Thyroid gland (tissue), 4 donors: ENCODE measurements at places on chromosomes 3 and 15. TPM values are rescaled to one million over a fixed set of nuclear protein-coding genes. Genes with fewer than 3 reads are reported as not detected.

PRSS50 gene
- 2.5 TPM for total RNA-seq

CLEC3B gene
- total RNA-seq: 30.9 TPM

TRIM59 gene
- 5.6 TPM for total RNA-seq

IL17RE gene
- total RNA-seq: 6.6 TPM

DNA sequence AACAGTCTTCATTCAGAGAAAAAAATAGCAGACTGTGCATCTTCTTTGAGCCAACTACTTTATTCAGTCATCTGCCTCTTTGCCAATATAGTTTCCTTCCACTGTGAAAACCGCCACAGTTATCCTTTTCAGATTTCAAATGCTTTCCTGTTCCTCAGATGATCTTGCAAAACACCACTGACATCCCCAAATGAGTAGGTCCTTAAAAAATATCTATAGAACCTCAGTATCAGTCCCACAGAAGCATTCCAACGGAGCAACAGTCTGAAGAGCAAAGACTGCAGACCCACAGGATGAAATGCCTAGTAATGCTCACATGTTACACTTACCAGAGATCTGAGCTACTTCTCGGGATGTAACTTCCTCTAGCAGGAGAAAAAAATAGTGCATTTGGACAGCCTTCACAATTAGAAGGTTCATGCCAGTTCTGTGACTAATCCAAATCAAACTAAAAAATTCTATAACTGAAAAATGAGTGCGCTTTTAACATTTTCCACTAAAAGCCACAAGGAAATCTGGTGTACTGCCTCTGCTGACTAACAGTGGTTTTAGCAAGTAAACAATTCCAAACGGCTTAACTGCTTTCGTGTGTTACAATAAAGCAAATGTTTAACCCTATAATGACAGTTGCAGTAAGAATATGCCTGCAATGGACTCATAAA, at the start of gene ANKRD28:
TSS of gene ANKRD28 (minus strand) at position 338 of the 662 bp plus-strand sequence. CDS start 1,458 bp downstream, outside the sequence.
- H3K4me1 ChIP-seq: peaks cover 46% of the 10 kb centered on the region
- DNase-seq: no peak
- H3K36me3 ChIP-seq: no peaks in the 10 kb centered on the region

DNA sequence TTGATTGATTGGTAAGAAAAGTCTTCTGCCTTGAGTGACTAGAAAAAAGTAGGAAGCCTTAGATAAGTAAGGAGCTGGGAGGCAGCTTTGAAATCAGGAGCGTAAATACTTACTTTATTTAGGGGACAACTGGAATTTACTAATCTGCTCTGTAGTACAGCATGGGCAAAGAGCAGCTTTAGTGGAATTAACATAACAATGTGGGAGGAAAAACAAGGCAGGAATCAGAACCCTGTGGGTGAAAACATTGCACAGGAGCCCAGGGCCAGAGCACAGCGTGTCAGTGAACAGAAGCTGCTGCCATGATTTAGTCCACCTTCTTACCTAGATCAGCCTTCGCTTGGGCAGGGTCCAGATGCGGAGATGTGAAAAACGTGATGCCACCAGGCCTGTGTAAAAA, 14.6 kb downstream of the FMN1 start:
- H3K4me1 ChIP-seq: no peaks in the 10 kb centered on the region
- H3K27me3 ChIP-seq: no peaks in the 10 kb centered on the region
- H3K36me3 ChIP-seq: no peaks in the 10 kb centered on the region
- no peak for DNase-seq

GRCh38 chr15:78321041-78321570, 19.0 kb upstream of the CRABP1 start:
- no peak overlapping the region for H3K27ac ChIP-seq
- H3K27me3 ChIP-seq: no peaks in the 10 kb centered on the region
- DNase-seq: no peak
- H3K4me3 ChIP-seq: no peak overlapping the region
- H3K36me3 ChIP-seq: no peaks in the 10 kb centered on the region

DNA sequence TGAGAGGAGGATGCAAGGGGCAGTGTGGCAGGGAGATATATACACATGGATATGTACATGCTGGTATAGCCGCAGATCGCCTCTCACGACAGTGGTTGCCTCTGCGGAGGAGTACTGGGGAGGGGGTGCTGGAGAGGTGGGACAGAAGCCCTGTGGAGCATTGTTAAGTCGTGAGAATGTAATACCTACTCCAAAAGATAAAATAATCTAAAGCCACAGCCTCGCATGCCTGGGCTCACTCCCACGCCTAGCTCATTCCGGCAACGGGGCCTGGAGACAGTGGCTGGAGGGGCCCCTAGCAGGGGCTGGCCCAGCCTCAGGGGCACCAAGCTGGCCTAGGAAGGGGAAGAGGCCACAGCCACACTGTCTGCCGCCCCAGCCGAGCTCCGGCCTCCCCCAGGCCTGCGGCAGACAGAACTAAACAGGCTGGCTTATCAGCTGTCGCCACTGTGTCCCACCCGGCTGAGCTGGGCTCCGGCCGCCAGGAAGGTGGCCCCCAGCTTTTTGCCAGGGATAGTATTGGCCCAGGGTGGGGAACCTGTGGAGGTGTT, 65.1 kb upstream of the LCTL start:
- H3K27me3 ChIP-seq: no peaks in the 10 kb centered on the region
- no peak for DNase-seq
- peaks cover 6% of the 10 kb centered on the region for H3K4me1 ChIP-seq
- H3K27ac ChIP-seq: no peak overlapping the region
- no peaks in the 10 kb centered on the region for H3K36me3 ChIP-seq

DNA sequence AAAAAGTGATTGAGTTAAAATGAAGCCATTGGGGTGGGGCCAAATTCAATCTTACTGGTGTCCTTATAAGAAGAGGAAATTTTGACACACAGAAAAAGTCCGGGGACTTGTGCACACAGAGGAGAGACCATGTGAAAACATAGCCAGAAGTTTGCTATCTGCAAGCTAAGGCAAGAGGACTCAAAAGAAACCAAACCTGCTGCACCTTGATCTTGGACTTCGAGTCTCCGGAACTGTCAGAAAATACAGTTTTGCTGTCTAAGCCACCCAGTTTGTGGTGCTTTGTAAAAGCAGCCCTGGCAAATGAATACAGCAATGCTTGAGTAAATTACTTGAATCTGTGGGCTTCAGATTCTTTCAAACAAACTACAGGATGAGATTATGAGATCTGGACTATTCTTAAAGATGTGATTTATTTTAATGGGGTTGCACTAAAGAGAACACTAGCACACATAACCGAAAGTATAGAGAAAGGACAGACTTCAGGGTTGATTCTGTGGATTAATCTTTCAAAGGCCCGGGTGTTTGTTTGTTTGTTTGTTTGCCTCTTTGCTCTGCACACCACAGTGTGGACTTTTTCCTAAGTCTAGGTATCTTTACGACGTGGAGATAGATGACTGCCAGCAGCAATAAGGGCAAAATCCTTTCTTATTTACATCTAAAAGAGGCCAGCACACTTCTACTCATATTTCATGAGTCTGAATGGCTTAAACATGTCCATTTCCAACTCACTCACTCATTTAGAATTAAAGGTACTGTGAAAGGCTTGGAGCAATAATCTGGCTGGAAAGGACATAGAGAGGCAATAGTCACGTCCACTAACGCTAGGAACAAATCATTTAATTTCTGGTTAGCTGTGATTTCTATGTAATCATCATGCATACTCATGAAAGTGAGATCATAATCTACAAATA, 53.9 kb upstream of the SSR3 start:
- no peak for DNase-seq
- no peak overlapping the region for H3K27ac ChIP-seq
- H3K36me3 ChIP-seq: no peaks in the 10 kb centered on the region
- H3K4me3 ChIP-seq: no peak overlapping the region

- no peak overlapping the region for H3K4me3 ChIP-seq
- H3K36me3 ChIP-seq: no peaks in the 10 kb centered on the region
- H3K27ac ChIP-seq: peak overlapping the region; percentile 73
- DNase-seq: no peak
Measured at GRCh38 chr3:114452256-114452655, 158.4 kb downstream of the TIGIT start.

DNA sequence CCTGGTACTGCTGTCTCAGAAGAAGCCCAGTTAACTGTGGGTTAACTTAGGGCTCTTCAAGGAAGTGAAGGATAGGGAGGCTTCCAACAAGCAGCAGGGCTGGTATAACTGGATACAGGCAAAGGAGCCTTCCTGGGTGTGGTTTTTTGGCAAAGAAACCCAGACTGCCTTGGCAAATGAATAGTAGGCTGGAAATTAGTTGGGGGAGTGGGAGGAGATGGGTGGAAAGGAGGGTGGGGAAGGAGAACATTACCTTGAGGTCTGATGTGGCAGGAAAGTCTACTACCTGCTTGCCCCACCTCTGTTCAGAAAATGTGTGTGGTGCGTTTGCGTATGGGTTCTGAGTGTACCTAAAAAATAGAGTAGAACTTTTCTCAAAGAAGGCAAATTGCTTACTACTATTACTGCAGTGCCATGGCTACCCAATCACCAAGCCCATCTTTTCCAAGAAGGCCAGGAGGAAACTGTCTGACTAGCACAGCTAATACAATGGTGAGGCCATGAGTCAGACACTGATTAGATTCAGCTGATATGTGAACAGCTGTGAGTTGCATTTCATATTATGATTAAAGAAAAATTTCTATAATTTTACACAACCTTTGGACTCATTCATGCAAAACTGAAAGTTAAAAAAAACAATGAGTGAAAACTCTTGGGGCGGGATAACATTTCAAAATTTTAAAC, 55.2 kb downstream of the SPTSSB start:
- no peaks in the 10 kb centered on the region for H3K4me1 ChIP-seq
- H3K36me3 ChIP-seq: no peaks in the 10 kb centered on the region
- H3K27me3 ChIP-seq: no peaks in the 10 kb centered on the region
- no peak overlapping the region for H3K4me3 ChIP-seq
- no peak for DNase-seq
- no peak overlapping the region for H3K27ac ChIP-seq

GRCh38 chr3:163391407-163392181, 1686.7 kb downstream of the SI start:
- H3K27ac ChIP-seq: no peak overlapping the region
- no peaks in the 10 kb centered on the region for H3K4me1 ChIP-seq
- H3K27me3 ChIP-seq: no peaks in the 10 kb centered on the region

GRCh38 chr3:143757691-143758090, 90.6 kb downstream of the SLC9A9 start:
- no peaks in the 10 kb centered on the region for H3K36me3 ChIP-seq
- H3K27me3 ChIP-seq: no peaks in the 10 kb centered on the region
- H3K27ac ChIP-seq: no peak overlapping the region
- no peak for DNase-seq
- no peaks in the 10 kb centered on the region for H3K4me1 ChIP-seq

- peak overlapping the region; percentile 2 for H3K27ac ChIP-seq
- no peak overlapping the region for H3K4me3 ChIP-seq
Measured at GRCh38 chr3:114831861-114832260, 315.2 kb downstream of the ZBTB20 start.

GRCh38 chr3:177349384-177349783, 152.1 kb upstream of the TBL1XR1 start:
- peaks cover 57% of the 10 kb centered on the region for H3K4me1 ChIP-seq
- H3K4me3 ChIP-seq: no peak overlapping the region
- H3K36me3 ChIP-seq: no peaks in the 10 kb centered on the region
- no peak for DNase-seq

DNA sequence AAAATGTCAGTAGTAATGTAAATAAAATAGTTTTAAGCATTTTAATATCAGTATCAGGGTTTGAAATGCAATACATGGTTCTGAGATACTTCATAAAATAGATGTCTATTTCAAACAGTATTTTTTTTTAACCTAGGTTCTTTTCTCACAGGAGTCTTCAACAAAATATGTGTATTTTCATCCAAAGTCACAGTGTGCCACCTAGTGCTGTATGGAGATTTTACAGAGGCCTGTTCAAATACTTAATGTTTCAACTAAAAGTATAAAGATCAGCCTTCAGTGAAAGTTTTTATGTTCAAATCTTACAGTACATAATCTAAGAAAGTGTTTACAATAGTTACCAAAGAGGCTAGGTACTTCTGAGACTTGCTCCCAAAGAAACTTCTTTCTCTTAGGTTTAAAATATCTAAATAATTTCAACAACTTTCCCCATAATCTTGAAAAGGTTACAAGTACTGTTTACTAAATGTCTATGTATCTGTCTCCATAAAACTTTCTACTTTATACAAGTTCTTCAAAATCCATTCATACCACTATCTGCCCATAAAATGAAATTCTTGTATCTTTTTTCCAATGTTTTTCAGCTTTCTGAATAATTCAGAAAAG, 38.3 kb downstream of the SCAPER start:
- H3K36me3 ChIP-seq: no peaks in the 10 kb centered on the region
- H3K27ac ChIP-seq: no peak overlapping the region
- DNase-seq: no peak
- H3K27me3 ChIP-seq: no peaks in the 10 kb centered on the region
- H3K4me3 ChIP-seq: no peak overlapping the region
- no peaks in the 10 kb centered on the region for H3K4me1 ChIP-seq

DNA sequence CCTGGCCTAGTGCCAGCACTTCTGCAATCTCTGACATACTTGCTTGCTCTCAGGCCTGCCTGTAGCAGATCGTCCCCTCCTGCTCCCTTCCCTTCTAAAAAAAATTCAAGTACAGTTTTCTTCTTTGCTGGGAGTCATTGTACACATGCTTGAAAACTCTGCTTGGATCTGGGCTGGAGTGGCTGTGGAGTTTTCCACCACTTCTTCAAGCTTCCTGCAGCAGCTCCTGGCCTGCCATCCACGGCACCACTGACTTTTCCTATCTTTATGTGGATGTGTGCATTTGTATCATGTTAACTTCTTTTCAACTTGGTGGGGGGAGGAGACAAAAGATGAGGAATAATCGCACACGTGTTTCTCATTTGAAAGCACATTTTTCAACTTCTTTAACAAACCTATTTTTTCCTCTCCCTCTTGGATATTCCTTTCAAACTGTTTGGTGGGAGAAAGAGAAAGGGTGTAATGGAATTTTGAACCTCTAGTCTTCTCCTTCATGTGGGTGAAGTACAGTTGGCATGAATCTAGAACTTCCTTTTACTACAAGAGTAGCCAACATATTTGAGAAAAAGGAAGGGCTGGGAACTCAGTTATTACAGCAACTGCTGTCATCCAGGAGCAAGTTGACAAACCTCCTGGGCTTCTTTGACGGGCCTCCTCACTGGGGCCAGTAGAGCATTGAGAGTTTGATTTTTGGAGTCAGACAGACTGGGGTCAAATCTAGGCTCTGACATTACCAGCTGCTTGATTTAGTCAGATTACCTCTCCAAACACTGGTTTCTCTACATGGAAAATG, 61.2 kb upstream of the LRTM1 start:
- H3K27ac ChIP-seq: no peak overlapping the region
- H3K27me3 ChIP-seq: no peaks in the 10 kb centered on the region
- DNase-seq: peak; percentile 42

- no peak overlapping the region for H3K27ac ChIP-seq
- no peaks in the 10 kb centered on the region for H3K4me1 ChIP-seq
- no peak for DNase-seq
- no peaks in the 10 kb centered on the region for H3K27me3 ChIP-seq
- H3K36me3 ChIP-seq: no peaks in the 10 kb centered on the region
- H3K4me3 ChIP-seq: no peak overlapping the region
Measured at GRCh38 chr3:66604481-66604880, 103.7 kb upstream of the LRIG1 start.
